H9 (cell line): ENCODE measurements at places on chromosomes 2 and 18.
A peak's percentile ranks its signal among the peaks of the same experiment; 100 is the strongest.

GRCh38 chr2:231250698-231251097 lies 52.3 kb downstream of the ARMC9 start:
- H3K4me1 ChIP-seq = no peaks in the 10 kb centered on the region; the same call in 1 of the 2 replicates
- DNase-seq = no peak
- no peaks in the 10 kb centered on the region for H3K27me3 ChIP-seq
- H3K27ac ChIP-seq = no peak overlapping the region
- peaks cover 41% of the 10 kb centered on the region for H3K36me3 ChIP-seq
- H3K4me3 ChIP-seq = no peak overlapping the region

DNA sequence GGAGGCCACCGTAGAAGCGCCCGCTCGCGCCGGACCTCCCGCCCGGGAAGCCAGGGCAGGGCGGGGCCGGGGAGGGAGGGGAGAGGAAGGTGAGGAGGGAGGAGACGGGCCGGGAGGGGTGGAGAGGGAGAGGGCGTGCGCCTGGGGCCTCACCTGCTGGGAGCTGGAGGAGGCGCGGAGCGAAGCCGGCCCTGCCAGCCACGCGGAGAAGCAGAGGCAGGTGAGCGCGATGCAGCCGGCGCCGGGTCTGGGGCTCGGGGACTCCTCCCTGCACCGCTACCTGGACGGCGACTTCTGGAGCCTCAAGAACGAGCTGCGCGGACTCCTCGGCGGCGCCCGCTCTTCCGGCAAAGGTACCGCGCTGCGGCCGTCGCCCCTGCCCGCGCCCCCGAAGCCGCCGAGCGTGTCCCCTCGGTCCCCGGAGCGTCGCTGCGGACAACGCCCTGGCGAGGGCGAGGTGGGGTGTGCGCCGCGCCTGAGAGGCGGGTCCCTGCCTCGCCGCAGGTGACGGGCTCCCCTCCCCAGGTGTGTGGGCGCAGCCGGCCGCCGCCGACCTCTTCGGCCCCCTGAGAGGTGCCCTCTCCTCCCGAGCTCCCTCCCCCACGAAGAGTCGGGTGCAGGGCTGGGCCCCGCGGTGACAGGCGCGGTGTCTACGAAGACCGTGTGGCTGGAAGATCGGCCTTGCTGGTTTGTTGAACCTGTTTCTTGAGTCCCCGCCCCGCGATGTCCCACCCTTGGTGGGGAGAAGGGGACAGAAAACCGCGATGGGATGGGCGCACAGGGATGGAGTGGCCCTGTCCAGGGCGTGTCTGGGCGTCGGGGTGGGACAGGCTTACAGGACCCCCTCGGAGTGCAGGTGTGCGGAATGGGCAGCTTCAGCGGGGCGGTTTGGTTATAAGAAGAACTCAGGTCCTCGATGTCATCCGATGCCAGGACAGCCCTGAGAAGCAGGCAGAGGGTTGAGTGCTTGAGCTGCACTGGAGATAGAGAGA lies at the start of gene ACOXL:
Gene ACOXL, plus strand, starts transcription at position 152 of the 992 bp plus-strand sequence. CDS start 35,817 bp downstream, outside the sequence.
- H3K4me3 ChIP-seq = peak within 1 kb of the TSS; percentile 91
- peak; percentile 91 for DNase-seq
- H3K36me3 ChIP-seq = peaks cover 22% of the 10 kb centered on the region
- H3K4me1 ChIP-seq = peaks cover 15% of the 10 kb centered on the region
- H3K27ac ChIP-seq = peak within 1 kb of the TSS; percentile 40
- peaks cover 3% of the 10 kb centered on the region; the same call in 1 of the 2 replicates for H3K27me3 ChIP-seq

- no peaks in the 10 kb centered on the region for H3K27me3 ChIP-seq
- no peak overlapping the region for H3K4me3 ChIP-seq
- peaks cover 2% of the 10 kb centered on the region; the same call in 1 of the 2 replicates for H3K4me1 ChIP-seq
- H3K36me3 ChIP-seq = no peaks in the 10 kb centered on the region
Measured at GRCh38 chr2:32952761-32953476, 6.2 kb downstream of the LTBP1 start.

DNA sequence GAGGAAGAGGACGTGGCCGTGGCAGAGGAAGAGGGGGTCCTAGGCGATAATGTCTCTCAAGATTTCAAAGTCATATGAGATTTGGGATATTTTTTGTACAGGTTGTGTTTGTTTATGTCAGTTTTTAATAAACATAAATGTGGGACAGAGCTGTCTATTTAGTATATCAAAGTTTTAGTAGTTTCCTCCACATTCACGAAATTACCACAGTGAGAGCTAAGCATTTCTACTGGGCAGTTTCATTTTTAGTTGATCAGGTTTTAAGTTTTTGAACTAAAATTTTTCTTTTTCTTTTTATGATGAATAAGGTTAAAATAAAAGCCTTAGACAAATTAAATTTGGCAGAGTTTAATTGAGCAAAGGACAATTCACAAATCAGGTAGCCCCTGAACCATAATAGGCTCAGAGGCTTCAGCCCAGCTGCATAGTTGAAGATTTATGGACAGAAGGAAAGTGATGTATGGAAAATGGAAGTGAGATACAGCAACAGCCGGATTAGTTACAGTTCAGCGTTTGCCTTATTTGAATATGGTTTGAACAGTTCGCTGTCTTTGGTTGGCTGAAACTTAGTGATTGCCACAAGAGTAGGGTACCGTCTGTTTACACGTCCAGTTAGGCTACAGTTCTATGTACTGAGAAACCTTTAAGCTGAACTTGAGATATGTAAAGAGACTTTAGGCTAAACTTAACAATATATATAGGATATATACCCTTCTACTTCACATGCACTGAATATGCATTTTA lies 17.1 kb downstream of the SNRPD1 start:
- peaks cover 78% of the 10 kb centered on the region for H3K36me3 ChIP-seq
- H3K4me3 ChIP-seq = no peak overlapping the region
- no peaks in the 10 kb centered on the region for H3K27me3 ChIP-seq
- H3K4me1 ChIP-seq = no peaks in the 10 kb centered on the region

- H3K27me3 ChIP-seq = no peaks in the 10 kb centered on the region
- DNase-seq = no peak
- no peak overlapping the region for H3K27ac ChIP-seq
- no peaks in the 10 kb centered on the region for H3K4me1 ChIP-seq
- peaks cover 19% of the 10 kb centered on the region for H3K36me3 ChIP-seq
- peak overlapping the region; percentile 91 for H3K4me3 ChIP-seq
Measured at GRCh38 chr18:9335697-9336045, 1.1 kb downstream of the TWSG1 start.

DNA sequence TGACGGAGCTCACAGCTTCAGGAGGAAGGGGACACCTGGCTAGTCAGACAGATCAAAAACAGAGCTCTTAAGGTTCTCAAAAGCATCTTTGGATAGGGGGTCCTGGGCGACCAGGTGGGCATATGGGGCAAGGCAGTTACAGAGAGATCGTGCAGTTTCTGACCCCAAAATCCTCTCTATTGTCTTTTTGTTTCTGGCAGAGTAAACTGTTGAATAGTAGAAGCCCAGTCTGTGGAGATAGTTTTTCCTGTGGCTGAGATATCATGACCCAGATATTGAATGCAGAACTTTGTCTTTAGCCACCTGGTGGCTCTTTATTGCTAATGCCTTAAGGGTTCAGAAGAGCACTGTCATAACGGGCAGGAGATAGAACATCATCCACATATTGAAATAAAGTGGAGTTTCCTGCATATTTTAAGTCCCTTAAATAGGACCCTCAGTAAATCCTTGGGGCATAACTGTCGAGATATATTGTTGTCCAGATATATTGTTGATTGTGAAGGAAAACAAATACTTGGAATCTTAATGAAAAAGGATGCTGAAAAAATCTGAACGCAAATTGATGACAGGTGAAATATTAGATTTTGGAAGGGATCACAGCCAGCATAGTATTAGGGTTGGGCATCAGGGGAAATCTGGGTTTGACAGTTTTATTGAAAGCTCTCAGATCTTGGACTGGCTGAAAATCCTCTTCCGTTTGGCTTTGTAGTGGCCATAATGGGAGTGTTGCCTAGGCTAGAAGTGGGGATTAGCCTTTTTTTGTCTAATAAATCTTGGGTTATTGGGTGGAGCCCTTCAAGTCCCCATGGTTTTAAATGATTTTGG lies 14.1 kb upstream of the ZDBF2 start:
- no peaks in the 10 kb centered on the region for H3K4me1 ChIP-seq
- no peak overlapping the region for H3K27ac ChIP-seq
- no peak for DNase-seq
- H3K36me3 ChIP-seq = no peaks in the 10 kb centered on the region
- H3K27me3 ChIP-seq = no peaks in the 10 kb centered on the region

GRCh38 chr2:132542953-132543569 lies 126.5 kb downstream of the GPR39 start:
- no peak overlapping the region for H3K27ac ChIP-seq
- no peaks in the 10 kb centered on the region for H3K27me3 ChIP-seq
- no peaks in the 10 kb centered on the region for H3K4me1 ChIP-seq
- H3K36me3 ChIP-seq = peaks cover 23% of the 10 kb centered on the region
- DNase-seq = no peak
- no peak overlapping the region for H3K4me3 ChIP-seq

- no peaks in the 10 kb centered on the region for H3K4me1 ChIP-seq
- no peaks in the 10 kb centered on the region for H3K36me3 ChIP-seq
- no peaks in the 10 kb centered on the region for H3K27me3 ChIP-seq
Measured at GRCh38 chr2:118502106-118502505, 345.3 kb downstream of the EN1 start.
